Activated CD4-positive, alpha-beta T cell treated with anti-CD3 and anti-CD28 coated beads for 24 hours (primary cell): ENCODE measurements at places on chromosomes 4 and X.

DNA sequence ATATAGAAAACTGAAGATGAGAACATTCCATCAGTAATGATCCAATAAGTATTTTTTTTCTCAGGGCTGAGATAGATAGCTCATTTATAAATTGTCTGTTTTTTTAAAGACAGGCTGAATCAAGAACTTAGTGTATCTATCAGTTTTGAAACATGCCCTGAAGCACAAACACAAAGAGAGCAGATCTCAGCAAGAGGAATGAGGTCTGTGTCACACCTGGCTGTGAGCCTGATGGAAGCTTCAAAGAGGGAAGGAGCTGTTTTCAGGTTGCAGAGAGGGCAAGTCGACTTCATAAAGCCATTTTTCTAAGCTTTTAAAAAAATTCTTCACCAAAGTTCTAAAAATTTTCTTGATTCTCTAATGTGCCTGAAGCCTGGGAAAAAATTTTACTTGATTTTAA, 434.9 kb downstream of the PDGFC start:
- DNase-seq: no peak

GRCh38 chr4:59644765-59645164, 1555.4 kb upstream of the ADGRL3 start:
- no peak for DNase-seq

- no peak for DNase-seq
These were observed 76.3 kb upstream of the SHOX start for GRCh38 chrX:554271-554670.

DNA sequence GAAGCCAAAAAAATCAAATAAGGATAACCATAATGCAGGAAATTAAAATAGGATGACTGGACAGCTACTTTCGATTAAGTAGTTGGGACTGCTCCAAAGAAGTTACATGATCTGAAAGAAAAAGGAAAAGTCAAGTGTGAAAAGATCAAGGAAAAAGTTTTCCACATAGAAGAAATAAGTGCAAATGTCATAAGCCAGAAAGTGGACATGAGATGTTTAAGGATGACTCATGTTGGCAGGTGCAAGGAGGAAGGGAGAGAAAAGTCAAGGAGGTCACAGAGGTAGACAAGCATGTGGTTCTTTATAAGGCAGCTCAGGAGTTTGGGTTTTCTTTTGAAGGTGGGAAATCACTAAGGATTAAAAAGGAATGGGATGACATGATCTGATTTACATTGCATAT, 89.8 kb upstream of the GPRIN3 start:
- DNase-seq: no peak

GRCh38 chr4:6092971-6093370, 74.7 kb upstream of the C4orf50 start:
- DNase-seq: no peak

- no peak for DNase-seq
These were observed 108.0 kb upstream of the USP38 start for GRCh38 chr4:143076723-143077122.

DNA sequence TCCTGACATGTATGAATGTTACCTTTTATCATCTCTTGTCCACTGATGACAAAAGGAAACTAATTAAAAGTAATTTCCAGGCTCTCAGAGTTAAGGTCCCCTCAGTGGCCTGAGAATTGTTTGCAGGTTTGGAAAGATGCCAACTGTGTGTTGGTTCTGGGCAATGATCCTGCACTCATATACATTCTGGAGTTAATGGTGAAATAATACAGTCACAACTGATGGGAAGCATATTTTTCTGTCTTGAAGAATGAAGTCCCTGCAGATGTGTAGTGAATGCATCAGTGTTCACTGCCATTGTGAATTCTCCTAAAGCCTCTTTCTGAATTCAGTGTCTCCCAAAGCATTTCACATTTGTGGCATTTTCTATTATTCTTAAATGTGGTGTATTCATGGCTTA, 238.1 kb upstream of the PPP1R2C start:
- DNase-seq: no peak

DNA sequence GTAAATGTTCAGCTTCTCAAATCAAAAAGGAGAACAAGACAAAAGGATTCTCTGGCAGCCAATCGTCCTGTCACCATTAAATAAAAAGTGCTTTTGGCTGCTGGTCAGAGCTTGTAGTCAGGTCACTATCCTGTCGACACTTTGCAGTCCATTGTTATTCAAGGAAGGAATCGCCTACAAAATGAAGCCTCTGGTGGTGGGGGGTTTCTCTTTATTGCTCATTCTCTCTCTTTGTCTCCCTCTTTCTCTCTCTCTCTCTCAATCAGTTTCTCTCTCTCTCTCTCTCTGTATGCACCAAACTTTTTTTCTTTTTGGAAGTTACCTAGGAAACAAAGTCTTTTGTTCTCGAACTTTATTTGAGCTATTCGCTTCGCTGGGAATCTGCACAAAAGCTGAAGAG, 17.6 kb upstream of the SCML1 start:
- DNase-seq: no peak

GRCh38 chrX:119677654-119677981, 15.3 kb downstream of the SEPTIN6 start:
- no peak for DNase-seq

DNA sequence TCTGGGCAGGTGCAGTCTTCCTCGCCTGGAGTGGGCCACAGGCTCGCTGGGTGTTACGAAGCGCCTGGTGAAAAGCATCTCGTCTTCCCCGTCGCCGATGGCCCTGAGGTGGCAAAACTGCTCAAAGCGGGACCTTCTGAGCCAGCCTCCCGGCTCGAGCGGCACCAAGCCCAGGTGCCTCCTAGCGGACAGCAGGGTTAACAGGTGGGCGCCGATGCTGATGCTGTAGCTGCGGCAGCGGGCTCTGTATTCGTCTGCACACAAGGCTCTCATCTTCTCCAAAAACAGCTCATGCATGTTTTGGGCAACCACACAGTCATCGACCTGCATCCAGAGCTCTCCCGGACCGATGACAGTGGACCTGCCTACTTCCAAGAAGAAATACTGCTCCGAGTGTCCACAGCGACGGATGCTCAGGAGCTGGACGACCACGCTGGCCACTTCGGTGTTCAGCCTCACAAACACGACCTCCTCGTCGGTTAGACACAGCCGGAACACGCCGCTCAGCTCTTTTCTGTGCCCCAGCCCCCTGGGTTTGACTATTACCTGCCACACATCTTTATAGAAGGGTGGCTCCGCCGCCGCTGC, 1.2 kb downstream of the IRS4 start:
- DNase-seq: no peak

DNA sequence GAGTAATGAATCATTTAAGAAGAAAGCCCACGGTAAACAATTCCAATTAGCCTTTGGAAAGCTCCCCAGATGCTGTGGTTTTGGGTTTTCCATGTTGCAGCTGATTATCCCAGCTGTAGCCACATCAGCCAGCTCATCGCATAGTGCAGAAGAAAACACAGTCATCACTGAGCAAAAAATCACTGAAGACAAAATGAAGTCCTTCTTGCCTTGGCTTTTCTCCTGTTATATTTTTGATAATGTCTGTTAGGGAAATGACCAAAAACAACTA, 193.0 kb upstream of the C1QTNF7 start:
- DNase-seq: no peak

GRCh38 chr4:89119166-89119565, 7.8 kb downstream of the TIGD2 start:
- DNase-seq: no peak

DNA sequence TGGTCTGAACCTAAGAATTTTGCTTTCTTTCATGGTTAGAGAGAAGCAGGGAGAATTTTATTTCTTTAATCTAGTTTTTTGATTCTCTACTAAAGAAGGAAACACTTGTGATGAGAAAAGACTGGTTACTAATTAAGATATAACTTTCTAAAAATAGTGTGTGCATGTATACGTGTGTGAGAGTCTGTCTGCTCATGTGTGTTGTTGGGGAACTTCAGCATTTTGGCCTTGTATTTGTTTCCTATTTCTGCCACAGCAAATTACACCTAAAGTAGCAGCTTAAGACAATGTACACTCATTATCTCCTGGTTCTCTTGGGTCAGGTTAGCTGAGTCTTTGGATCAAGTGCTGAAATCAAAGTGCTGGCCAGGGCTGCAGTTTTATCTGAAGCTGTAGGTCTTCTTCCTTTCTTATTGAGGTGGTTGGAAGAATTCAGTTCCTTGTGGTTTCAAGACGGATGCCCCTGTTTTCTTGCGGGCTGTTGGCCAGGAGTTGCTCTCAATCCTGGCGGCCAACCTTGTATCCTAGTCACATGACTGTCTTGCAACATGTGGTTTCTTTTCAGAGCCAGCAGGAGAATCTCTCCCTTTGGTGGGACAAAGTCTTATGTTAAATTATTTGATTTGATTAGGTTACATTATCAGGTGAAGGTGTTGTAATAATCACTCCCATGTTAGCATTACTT, 188.4 kb upstream of the CLNK start:
- no peak for DNase-seq

GRCh38 chrX:46621572-46621971, 48.0 kb downstream of the CHST7 start:
- DNase-seq: no peak

GRCh38 chrX:121987163-121987562, 939.8 kb downstream of the GLUD2 start:
- DNase-seq: no peak

- no peak for DNase-seq
These were observed 991.6 kb downstream of the FAT4 start for GRCh38 chr4:126306152-126306869.

DNA sequence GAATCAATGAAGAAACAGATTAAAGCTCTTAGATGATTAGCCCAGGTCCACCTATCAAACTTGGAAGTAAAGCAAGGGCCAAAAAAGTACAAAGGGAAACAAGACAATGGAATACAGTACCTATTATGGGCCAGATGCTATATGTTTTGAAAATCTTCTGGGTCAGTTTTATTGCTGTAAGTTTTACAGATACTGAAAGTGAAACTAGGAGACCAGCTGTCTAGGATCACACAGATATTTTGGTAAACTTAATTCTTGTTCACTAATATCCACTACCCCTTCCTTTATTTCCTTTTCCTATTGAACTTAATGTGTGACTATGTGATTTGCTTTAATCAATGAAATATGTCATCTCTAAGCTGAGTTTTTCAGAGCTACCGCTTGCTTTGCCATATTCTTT, 505.4 kb upstream of the PITX2 start:
- DNase-seq: no peak

- no peak for DNase-seq
These were observed 2.6 kb downstream of the FLNA start for GRCh38 chrX:154371789-154372300.

- no peak for DNase-seq
These were observed 50.4 kb downstream of the FHIP1A start for GRCh38 chr4:151459375-151459774.
